ENCODE measurements at places on chromosomes 4 and X.

DNA sequence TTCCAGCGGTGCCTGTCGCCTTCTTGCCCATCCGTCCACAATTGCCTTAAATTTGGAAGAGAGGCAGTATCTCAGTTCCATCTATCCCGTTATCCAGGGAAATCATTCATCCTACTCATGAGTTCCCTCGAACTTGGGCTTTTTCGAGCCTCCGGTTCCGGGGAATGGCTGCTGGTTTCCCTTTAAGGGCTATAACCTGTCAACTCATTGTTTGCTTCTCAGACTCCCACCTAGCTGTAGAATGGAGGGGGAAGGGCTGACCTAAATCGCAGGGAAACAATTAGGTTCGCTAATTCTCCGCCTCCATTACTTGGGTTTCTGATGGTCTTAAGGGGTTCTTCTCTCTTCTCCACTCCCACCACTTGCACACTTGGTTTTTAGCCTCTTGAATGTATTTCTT, 1.2 kb downstream of the UCHL1 start:
- DNase-seq = no peak

DNA sequence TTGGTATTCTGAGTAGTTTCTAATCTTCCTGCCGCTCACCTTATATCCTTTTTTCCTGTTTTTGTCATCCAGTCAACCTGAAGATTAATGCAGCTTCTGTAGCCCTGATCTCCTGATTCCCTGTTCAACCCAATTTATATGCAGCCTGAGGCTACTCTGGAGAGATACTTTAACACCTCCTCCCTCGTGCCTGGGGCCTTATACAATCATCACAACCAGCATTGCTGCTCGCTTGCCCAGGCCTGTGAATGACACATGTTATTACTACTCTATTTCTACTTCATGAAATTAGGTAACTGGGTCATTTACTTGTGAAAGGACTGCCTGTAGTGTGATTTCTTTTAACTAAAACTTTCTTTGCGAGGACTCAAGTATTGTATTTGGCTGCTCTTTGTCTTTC, 33.7 kb upstream of the WDR17 start:
- DNase-seq = no peak

GRCh38 chrX:44344194-44344593, 722 bp upstream of the EFHC2 start:
- no peak for DNase-seq

- DNase-seq = no peak
These were observed 25.1 kb downstream of the NDST3 start for GRCh38 chr4:118059397-118059796.

DNA sequence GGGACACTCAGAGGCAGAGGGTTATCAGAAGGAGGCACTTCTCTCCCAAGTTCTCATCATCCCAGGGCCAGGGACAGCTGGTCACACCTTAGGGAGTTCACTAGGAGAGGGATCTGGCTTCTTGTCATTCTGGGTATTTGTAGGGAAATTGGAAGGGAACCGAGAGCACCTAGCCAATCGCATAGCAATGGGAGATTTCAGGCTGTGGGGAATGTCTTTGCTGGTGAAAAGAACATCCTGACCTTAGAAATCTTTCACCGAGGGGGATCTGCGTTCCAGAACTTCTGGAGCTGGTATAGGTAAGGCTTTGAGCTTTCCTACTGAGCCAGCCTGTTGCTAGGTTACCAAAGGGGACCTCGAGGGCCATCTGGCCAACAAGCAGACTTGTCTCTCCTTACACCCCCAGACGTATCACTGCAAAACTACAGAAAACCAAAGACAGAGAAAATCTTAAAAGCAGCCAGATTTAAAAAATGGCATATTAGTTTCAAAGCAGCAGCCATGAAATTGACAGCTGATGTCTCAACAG, 6.8 kb downstream of the HTT-AS start:
- no peak for DNase-seq

DNA sequence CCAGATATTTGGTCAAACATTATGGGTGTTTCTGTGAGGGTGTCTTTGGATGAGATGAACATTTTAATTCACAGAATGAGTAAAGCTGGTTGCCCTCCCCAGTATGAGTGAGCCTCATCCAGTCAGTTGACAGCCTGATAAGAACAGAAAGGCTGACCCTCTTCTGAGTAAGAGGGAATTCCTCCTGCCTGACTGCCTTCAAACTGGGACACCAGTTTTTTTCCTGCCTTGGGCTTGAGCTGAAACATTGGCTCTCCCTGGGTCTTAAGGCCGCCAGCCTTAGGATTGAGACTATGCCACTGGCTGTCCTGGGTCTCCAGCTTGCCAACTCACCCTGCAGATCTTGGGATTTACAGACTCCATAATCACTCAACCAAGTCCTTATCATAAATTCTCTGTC, 14.5 kb upstream of the MAML3 start:
- DNase-seq = no peak

DNA sequence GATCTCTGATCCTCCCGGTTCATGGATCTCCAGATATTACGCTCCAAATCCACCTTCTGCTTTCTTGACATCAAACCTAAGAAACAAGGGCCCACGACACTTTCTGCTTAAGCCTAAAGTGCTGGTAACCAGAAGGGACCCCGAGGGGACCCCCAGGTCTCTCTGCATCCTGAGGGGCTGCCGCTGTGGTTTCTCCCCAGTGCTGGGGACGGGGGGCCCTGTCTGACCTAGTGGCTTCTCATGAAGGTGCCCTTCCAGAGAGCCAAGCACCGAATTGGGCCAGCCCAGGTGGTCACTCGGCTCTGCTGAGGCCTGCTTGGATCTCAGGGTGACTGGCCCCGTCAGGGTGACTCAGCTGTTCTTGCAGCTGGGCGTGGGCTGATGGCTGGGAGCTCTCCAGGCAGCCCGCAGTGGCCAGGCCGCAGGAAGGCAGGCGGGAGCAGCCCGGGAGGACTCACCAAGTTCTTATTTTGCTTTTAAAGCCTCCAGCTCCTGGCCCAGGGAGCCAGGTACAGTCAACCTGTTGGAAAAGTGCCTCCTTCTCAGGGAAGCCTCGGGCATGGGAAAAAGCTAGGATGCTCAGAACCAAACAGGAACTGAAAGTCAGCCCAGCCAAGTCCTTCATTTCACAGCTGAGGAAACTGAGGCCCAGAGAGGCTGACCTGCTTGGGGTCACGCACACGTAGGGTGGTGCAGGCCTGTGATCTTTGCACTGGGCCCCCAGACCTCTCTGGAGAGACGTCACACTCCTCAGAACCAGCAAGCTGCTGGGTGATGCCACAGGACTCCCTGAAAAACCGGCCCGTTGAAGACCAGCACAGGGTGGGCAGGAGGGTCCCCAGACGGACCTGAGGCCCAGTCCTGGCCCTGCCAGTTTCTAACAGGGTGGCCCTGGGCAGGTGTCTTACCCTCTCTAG, 16.7 kb downstream of the BLOC1S4 start:
- no peak for DNase-seq

DNA sequence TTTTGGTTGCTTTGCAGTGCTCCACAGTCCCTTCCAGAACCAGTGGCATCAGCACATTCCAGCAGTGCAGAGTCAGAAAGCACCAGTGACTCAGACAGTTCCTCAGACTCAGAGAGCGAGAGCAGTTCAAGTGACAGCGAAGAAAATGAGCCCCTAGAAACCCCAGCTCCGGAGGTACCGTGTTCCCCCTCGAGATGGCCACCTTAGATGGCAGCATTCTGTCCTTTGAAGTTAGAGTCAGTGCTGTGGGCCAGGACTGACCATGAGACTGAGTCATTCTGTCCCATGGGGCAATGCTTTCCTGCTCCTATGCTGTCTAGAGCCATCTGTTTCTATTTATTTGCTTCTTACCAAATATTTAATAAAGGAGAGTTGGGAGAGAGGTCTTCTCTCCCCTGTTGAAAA, 112.3 kb downstream of the KLHL8 start:
- DNase-seq = no peak

DNA sequence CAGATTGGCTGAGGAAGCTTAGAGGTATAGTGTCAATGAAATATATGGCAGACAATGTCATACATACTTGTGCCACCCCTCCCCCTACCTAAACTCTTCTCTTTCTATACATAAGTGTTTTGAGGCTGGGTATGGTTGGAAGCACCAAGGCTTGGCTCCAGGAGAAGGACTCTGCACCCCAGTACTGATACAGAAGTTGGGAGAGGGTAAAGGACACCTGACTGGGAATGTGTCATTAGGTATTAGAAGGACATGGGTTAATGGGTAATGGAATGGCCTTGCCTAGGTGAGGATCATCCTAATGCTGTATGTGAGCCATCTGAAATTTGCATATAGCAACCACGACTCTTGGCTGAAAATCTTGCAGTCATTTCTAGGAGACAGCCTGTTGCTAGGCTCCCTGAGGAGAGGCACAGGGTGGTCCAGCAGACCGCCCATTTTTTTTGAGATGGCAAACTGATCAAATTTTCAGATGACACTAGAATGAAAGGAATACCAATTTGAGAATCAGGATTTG, 26.8 kb upstream of the AP1S2 start:
- DNase-seq = no peak

DNA sequence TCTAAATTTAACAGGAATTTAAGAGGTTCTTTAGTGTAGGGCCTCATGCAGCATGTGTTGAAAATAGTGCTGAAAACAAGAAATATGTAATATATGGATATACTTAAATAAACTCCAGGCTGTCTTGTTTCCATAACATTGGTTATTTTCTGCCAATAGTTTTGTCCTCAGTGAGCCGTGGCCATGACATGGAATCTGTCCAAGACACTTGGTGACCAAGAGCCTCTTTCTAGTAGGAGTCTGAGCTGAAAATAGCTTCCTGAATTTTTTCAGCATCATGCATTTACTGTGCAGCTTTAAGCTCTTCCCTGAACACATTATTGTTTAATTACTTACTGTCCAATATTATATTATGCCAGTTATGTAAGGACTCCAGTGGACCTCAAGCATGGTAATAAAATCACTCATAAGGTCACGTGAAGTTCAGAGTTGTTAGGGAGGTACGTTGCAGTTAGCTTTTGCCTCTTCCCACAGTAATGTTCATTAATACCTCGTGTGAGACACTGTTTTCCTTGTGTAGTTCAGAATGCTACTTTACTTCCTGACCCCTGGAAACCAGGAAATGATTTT, 488.2 kb downstream of the GRID2 start:
- no peak for DNase-seq

- DNase-seq = no peak
These were observed 114.6 kb downstream of the ARHGAP10 start for GRCh38 chr4:147846318-147847155.

DNA sequence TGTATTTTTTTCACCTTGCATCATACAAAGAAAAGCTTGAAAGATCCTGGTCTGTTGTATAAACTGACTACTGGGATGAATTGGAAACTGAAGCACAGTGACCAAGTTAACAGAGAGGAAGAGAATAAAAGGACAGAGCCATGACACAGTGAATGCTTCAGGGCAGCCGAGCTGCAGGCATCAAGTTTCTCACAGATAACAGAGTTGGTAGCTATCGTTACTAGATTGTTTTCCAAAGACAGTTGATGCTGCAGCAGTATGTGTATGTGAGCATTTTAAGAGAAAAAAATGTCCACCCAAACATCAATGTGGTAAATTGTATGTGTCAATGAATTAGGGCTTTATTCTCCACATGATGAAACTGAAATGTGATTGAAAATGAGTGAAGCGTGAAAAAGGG, 1032.7 kb downstream of the ADGRL3 start:
- DNase-seq = no peak

DNA sequence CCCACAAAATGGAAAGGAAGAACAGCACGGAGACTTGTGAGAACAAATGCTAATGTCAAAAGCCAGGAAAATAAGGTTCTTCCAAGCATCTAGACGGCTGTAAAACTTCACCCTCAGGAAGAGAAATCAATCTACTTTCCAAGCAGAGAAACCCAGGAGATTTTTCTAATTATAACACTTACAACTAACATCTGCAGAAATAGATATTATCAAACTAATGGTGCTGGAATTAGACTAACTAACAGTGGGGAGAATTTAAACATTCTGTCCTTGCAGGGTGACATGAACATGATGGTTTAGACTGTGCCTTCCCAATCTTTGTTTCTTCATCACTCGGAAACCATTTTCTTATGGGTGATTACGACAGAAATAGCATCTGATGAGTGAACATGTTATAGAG, 40.3 kb downstream of the SOD3 start:
- DNase-seq = no peak

GRCh38 chr4:25863831-25864418, 1.1 kb upstream of the SEL1L3 start:
- DNase-seq = no peak

DNA sequence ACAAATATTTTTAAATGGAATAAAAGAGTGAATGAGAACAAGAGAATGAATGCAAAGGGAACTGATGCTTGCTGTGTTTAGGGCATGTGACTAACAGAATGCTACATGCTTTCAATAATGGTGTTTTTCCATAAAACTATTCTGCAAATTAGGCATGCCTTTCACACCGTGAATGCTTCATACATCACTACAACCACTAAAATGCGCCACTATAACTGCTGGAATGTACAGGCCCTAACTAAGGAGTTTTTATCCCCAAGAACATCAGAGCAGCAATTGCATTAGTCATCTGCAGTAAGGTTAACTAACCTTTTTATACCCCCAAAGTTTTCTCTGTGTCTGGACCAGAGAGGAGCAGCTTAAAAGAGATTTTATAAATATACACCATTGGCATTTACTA, 190.4 kb downstream of the ARAP2 start:
- DNase-seq = no peak

- DNase-seq = no peak
These were observed 10.1 kb downstream of the STK26 start for GRCh38 chrX:132033166-132033565.

DNA sequence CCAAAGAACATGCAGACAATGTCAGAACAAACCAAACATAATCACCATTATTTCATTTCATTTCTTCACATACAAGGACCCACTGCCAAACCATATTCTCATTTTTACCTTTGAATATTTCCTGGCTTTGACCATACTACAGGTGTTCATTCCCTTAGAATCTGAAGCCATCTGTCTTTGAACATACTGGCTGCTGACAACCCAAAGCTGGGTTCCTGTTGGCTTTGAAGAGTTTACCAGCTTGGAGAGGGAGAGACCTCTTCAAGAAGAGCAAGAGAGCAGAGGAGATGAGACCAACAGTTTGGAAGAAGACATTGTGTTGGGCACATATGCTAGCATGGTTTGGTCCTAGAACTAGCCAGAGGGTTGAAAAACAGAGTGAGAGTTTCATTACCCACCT, 145.6 kb upstream of the KCNIP4 start:
- no peak for DNase-seq

DNA sequence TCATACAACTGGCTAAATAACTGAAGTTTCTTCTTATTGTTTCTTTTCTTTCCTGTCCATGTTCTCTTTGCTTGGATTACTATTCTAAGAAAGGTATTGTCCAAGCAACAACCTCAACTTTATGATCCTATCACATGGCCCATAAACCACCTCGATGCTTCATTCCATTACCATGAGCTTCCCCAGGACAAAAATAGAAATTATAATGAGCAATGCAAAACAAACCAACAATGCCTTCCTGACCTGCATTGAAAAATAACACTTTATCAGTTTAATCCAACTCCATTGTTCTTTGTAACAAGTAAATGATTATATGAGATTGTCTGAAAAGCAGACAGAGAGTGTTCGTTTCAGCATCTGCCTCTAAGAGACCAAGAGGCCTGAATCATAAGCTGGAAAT, 148.8 kb downstream of the HS6ST2 start:
- no peak for DNase-seq

Measured in right renal pelvis (tissue), 4 donors.